Occipital lobe (tissue), 3 donors: ENCODE measurements at places on chromosomes 11 and 22. TPM values are rescaled to one million over a fixed set of nuclear protein-coding genes. Genes with fewer than 3 reads are reported as not detected.
A peak's percentile ranks its signal among the peaks of the same experiment; 100 is the strongest.

DNA sequence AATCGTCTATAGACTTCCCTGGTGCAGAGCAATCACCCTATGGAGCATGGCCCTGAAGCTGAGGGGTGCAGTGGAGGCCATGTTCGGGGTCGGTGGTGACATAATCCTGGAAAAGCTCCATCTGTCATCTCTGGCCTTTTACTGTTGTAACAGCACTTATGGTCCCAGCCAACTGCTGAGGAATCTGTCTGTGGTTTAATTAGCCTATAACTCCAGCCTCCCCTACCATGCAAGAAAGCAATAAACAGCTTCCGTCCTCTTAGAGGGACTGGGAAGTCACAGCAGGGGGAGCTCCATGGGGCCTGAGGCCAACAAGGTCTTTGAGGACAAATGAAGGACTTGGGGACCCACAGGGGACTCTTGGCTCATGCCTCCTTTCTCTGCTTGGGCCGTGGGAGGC, 159.1 kb upstream of the NECTIN1 start:
- DNase-seq = no peak

- no peak for DNase-seq
These were observed 131.2 kb downstream of the VPREB1 start for GRCh38 chr22:22375576-22376351.

DNA sequence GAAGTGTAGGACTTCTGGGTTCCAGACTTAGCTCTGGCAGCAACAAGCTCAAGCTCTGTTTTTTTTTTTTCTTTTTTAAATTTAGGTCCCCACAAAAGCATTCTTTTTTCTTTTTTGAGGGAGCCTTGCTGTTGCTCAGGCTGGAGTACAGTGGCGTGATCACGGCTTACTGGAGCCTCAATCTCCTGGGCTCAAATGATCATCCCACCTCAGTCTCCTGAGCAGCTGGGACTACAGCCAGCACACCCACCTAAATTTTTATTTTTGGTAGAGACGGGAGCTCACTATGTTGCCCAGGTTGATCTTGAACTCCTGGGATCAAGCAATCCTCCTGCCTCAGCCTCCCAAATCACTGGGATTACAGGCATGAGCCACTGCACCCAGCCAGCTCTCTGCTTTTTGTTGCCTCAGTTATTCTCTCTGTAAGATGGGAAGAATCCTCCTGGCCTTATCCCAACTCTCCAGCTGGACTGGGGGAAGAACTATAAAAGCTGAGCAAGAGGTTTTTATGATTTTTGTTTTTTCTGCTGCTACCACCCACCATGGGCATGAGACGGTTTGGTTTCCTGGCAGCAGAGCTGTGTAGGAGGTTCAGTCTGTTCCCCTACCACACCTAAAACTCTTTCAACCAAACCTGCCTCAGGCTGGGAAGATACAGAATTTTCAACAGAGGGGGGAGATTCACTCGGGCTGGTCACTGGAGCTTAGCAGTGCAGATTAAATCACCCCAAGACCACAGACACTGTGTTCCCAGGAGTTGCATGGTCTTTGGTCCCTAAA, 11.6 kb upstream of the MTFP1 start:
- no peak for DNase-seq

- DNase-seq = no peak
These were observed 7.1 kb upstream of the TPST2 start for GRCh38 chr22:26597026-26597425.

GRCh38 chr11:16911658-16912057, 102.6 kb downstream of the PLEKHA7 start:
- DNase-seq = no peak

DNA sequence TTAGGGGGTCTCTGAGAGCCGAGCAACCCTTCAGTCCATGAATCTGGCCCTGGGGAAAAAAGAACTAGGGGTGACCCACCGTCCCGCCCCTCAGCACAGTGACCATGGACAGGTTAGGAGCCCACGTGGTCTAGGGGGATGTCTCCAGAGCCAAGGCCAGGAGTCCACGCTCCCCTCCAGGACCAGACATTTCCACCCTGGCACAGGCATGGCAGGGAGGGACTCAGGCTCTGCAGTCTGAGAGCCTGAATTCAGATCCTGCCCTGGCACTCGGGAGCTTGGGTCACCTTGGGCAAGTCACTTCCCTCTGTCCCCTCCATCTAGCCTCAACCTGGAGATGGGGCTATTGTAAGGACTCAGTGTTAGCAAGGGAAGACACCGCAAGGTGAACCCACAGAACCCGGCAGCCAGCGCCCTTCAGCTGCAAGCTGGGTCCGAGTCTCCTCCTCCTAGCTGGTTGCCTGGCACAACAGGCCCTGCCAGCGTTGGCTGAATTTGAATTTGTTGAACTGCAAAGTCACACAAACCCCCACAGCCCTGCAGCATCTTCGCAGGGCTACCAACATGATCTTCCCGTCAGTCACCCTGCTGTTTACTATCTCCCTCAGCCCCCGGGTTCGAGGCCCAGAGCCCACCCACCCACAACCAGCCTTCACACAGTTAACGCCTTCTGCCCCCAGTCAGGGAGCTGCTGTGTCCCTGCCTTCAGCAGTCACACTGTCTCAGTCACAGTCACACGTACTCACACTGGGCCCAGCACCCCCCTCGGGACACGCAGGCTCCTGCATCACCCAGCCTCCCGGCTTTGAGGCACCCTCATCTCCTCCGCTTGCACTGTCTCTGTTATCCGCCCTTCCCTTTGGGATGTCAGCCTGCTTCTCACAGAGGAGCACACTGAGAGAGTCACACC, 603 bp upstream of the PDGFB start:
- peak; percentile 65 for DNase-seq

GRCh38 chr11:124612567-124613246, 1.5 kb downstream of the PANX3 start:
- DNase-seq = no peak

DNA sequence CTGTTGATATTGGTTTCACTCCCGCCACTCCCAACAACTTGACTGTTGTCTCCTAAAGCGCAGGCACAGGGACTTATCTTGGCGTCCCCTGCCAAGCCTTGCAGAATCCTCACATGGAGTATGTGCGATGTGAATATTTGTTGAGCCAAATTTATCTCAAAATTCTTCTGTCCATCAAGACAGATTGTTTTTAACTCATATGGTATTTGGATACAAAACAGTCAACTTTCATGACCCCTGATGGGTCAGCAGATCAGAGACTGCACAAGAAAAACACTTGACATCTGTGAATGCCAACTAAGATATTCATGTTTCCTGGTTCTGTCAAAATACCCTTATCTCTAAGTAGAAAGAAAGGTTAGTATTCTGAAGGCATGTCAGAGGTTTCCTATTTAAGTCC, 221.7 kb upstream of the BLID start:
- DNase-seq = no peak

- no peak for DNase-seq
These were observed 8.7 kb upstream of the KCNJ5 start for GRCh38 chr11:128882451-128882850.

GRCh38 chr11:9071692-9072091, 19.7 kb downstream of the SCUBE2 start:
- DNase-seq = no peak

DNA sequence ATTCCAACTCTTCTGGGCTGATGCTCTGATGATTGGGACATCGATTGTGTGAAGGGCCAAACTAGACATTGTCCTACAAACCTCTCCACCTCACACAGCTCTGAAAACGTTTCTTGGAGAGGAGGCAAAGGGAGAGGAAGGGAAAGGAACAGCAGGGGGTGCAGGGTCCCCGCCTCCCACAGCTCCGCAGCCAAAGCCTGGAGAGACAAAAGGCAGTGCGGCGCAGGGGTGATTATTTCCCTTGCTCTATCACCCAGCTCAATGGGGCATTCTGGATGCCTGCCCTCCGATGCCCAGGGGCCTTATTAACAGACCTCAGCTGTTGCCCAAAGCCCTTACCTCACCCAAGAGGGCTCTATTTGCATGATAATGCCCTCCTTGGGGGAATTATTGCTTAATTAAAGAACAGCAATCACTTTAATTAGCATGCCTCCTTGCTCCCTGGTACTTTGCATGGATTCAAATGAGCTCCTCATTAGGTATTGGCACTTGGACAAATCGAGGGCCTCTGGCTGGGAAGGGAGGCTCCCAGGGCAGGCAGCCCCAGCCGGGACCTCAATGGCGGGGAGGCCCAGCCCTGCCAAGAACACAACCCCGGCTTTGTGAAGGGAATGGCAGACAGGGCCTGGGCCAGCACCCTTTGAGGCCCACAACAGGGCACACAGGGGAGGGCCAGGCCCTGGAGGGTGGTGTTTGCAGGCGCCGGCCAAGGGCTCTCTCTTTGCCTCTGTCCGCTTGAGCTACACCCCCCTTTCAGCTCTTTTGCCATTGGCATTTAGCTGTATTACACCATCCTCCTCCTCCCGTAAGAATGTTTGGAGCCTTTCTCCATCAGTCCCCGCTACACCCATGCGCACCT, 19.8 kb upstream of the CDON start:
- DNase-seq = no peak

GRCh38 chr11:8252946-8253345, 10.7 kb downstream of the LMO1 start:
- no peak for DNase-seq

- DNase-seq = no peak
These were observed 98.5 kb downstream of the TMEM135 start for GRCh38 chr11:87136236-87136635.

GRCh38 chr11:64514590-64514989, 76.4 kb upstream of the SLC22A12 start:
- no peak for DNase-seq

DNA sequence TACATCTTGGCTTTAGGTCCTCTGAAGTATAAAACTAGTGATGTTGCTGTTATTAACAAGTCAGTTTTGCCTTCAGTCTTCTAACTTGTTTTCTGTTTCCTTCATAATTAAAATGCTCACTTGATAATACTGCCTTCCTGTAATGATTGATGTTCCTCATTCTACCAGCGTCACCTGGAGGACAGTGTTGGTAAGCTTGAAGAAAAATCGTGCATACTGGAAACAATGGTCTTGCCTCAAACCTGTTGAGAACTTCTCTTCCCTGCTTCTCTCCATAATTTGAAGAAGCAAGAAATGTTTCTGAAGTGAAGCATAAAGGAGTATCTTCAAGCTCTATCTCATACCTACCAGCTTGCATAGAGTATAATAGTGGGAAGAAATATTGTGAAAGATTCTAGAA, 3.0 kb downstream of the YWHAH start:
- no peak for DNase-seq

- DNase-seq = peak; percentile 17
These were observed 44.3 kb upstream of the BMAL1 start for GRCh38 chr11:13233173-13233745.

GRCh38 chr11:72122607-72123006, 10.1 kb upstream of the ANAPC15 start:
- DNase-seq = no peak

- peak; percentile 11 for DNase-seq
These were observed 1.7 kb upstream of the THRSP start for GRCh38 chr11:78061921-78062311.

DNA sequence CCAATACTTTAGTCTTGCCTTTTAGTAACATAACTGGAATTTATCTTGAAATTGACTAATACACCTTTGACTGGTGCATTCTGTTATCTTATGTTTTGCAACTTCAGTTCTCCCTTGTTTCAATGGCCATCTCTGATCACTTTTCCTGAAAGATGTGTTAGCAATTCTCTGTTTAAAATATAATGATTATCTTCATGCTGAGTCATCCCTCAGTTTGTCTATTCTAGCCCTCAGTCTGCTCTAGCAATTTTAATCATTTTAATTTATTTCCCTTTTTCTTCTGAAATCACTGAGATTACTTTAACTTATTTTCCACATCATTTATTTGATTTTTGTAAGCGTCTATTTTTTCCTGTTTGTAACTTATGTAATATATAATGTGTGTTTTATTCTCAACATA, 221.9 kb upstream of the PDGFD start:
- DNase-seq = no peak

DNA sequence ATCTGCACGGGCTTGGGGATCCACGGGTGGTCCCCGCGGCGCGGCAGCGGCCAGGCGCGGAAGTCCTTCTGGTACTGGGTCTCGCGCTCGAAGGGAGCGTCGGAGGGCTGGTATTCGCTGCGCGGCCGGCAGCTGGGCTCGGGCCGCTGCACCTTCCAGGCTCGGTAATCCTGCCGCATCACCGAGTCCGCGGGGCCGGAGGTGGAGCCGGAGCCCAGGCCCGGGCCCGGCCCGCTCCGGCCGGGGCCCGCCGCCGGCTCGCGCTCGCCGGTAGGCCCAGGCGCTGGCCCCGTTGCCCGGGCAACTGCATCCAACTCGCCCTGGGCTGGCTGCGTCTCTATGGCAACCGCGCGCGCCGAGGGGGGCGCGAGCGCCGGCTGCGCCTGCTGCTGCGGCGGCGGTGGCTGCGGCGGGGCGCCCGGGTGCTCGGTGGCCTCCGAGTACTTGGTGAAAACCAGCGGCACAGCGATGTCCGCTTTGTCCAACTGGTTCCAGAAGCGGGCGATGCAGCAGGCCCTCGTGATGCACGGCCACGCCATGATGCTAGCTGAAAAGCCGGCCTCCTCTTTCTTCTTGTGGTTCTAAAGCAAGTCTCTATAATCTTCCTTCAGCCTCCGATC, 897 bp downstream of the MAP6 start:
- peak; percentile 83 for DNase-seq

DNA sequence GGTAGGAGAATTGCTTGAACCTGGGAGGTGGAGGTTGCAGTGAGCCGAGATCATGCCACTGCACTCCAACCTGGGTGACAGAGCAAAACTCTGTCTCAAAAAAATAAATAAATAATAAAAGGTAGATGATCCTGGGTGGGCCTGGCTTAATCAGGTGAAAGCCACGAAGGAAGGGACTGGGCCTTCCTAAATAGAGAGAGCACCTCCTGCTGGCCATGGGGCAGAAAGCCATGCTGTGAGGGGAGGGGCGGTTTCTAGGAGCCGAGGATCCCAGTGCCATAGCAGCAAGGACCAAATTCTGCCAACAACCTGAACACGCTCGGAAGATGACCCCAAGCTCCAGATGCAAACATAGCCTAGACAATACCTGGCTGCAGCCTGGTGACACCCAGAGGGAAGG, 24.5 kb upstream of the DGKZ start:
- no peak for DNase-seq

DNA sequence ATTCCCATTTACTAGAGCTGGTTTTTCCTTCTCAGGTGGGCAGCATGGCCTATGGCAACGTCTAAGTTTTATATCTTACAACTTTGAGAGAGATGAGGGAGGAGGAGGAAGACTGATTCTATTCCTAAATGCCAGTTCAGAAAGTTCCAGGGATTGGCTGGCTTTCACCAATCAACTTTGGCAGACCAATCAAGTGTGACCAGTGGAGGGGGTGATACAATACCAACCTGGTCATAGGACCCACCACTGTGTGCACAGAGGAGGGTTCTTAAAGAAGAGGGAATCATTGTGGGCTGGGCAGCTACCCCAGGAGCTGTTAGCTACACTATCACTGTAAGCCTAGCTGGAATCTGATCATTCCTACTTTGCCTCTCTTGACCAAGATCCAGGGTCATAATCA, 8.1 kb downstream of the DIXDC1 start:
- no peak for DNase-seq

- DNase-seq = no peak
These were observed 791.7 kb downstream of the FAM181B start for GRCh38 chr11:81941998-81942397.

The POU2AF1 gene
- not detected for total RNA-seq

The OR51E2 gene
- not detected for total RNA-seq

The SCN4B gene
- total RNA-seq = 12.2 TPM

The NPTXR gene
- total RNA-seq = 11.5 TPM

The FIBP gene
- total RNA-seq = 107 TPM

The FAM227A gene
- 3.7 TPM for total RNA-seq

The TCN2 gene
- total RNA-seq = 8.4 TPM

The SMTNL1 gene
- total RNA-seq = not detected

The AIFM3 gene
- total RNA-seq = 4.2 TPM

The IGLL5 gene
- total RNA-seq = not detected

The PKP3 gene
- under 0.01 TPM for total RNA-seq

The CASP5 gene
- 0.47 TPM for total RNA-seq
